Ammon's horn (tissue), 1 donor: ENCODE measurements at places on chromosomes 7 and 10.
A peak's percentile ranks its signal among the peaks of the same experiment; 100 is the strongest.

DNA sequence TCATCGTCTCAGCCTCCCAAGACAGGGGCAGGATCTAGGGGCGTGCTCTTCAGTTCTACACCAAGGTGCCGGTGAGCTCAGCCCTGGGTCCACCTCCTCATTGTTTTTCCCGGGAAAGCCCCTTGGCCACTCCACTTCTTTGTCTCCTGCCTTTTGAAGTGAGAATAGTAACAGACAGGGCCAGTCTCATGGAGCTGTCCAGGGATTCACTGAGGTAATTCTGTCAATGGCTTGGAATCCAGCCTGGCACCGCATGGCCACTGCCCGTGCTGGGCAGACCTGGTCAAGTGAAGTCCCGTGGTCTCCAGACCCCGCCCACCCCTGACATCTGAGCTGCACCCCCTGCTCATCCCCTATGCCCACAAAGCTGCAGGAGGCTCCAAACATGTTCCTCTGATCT is 138.9 kb downstream of the TNS3 start:
- DNase-seq = no peak

- DNase-seq = peak; percentile 44
Measured at GRCh38 chr10:23643111-23643780, 204.4 kb downstream of the OTUD1 start.

GRCh38 chr7:141115965-141116364 is 42.1 kb downstream of the TMEM178B start:
- no peak for DNase-seq

- DNase-seq = no peak
Measured at GRCh38 chr10:50613150-50613549, 10.6 kb downstream of the SGMS1 start.

DNA sequence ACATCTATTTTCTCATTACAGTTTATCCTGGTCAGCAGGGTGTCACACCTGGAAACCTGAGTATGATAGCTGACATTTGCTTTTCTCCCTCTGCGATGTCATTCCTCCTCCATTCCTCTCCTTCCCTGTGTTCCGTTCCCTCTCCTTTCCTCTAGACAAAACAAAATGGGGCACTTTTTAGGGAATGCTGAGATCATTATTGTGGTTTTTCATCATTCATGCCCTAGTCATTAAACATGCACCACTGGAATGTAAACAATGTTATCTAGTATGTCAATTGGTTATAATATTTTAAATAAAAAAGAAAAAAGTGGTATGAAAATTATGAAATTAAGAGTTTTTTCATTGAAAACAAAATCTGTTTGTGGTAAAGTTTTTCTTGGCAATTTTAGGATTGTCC is 132.6 kb downstream of the MAPK8 start:
- DNase-seq = no peak
